ENCODE measurements at places on chromosomes 16 and 17.

- peak; percentile 13 for DNase-seq
Observed at GRCh38 chr17:39867084-39867879, 720 bp upstream of the ZPBP2 start.

- DNase-seq: no peak
Observed at GRCh38 chr17:77392376-77393273, 251.9 kb downstream of the SEC14L1 start.

GRCh38 chr17:81842725-81843504 is 8.1 kb upstream of the PPP1R27 start:
- no peak for DNase-seq

GRCh38 chr17:40027614-40028012 is 12.4 kb downstream of the CSF3 start:
- no peak for DNase-seq

DNA sequence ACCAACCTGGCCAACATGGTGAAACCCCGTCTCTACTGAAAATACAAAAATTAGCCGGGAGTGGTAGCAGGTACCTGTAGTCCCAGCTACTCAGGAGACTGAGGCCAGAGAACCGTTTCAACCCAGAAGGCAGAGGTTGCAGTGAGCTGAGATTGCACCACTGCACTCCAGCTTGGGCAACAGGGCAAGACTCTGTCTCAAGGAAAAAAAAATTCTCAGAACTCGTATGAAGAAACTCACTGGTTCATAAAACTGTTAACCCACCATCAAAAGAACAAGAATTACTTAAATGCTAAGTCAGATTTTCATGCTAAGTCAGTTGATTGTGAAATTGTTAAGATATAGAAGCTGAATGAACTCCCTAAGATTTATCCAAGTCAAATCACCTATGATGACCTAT is 31.3 kb downstream of the SLC39A11 start:
- no peak for DNase-seq

DNA sequence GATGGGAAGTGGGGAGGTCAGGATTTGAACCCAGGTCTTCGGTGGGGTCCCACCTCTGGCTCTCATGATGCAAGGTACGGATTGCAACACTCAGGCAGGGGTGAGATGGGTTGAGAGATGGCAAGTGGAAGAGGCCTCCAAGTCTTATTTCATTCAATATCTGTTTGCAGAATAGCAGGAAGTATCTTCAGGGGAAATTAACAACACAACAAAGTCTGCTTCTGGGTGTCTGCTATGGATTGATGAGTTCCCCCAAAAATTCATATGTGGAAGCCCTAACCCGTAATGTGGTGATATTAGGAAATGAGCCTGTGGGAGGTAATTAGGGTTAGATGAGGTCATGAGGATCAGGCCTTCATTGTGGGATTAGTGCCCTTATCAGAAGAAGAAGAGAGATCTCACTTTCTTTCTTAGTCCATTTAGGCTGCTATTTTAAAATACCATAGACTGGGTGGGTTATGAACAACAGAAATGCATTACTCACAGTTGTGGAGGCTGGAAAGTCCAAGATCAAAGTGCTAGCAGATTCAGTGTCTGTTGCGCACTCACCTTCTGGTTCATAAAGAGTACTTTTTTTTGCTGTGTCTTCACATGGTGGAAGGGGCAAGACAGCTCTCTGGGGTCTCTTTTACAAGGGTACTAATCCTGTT is 4.4 kb upstream of the CD300H start:
- DNase-seq: no peak

DNA sequence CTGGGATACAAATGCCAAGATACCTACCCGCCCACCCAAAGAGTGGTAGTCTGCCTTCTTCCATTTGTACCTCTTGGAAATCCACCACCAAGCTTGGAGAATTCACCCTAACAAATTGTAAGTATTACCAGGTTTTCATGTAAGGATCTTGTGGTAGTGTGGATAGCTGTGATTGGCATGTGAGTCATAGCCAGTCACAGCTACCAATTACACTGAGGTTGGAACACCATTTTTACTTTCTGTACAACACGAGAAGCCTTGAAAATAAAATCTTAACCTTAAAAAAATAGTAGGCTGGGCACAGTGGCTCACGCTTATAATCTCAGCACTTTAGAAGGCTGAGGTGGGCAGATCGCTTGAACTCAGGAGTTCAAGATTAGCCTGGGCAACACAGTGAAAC is 18.5 kb upstream of the SLC35G3 start:
- DNase-seq: no peak

- no peak for DNase-seq
Observed at GRCh38 chr16:21028728-21029127, 121.9 kb downstream of the DNAH3 start.

- DNase-seq: no peak
Observed at GRCh38 chr16:57935904-57936303, 35.0 kb downstream of the CNGB1 start.

- DNase-seq: no peak
Observed at GRCh38 chr16:68233835-68234187, 2.1 kb downstream of the ESRP2 start.

DNA sequence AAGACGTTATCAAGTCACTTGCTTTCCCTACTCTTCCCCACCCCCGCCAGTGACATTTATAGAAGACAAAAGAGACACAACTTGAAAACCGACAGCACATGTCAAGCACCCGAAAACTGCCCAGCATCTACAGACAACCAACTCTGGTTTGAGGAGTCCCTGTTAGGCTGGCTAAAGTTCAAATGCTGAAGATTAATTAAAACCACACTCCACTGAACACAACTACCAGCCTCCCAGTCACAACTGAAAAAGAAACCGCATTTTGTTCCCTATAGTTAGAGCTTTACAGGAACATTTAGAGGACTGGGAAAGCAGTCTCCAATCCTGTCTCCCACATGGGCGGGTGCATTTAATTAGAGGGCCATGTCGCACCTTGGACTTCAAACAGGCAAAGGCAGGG is 73.0 kb upstream of the COX10 start:
- no peak for DNase-seq

DNA sequence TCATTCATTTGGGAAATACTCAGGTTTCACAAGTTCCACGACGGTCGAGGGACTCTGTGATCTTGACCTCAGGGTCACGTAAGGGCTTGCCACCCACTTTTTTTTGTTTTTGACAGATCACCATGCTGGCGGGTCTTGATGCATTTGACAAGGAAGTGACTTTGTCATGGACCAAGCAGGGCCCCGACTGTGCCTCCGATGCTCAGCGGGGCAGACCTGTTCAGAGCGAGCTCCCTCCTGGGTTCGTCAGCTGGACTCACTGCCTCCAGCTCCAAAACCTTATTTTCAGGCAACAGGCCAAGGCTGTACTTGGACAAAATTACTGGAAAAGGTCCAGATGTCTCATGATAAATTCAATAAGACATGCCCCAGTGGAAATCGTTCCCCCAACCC is 9.0 kb upstream of the CLEC18A start:
- DNase-seq: no peak

DNA sequence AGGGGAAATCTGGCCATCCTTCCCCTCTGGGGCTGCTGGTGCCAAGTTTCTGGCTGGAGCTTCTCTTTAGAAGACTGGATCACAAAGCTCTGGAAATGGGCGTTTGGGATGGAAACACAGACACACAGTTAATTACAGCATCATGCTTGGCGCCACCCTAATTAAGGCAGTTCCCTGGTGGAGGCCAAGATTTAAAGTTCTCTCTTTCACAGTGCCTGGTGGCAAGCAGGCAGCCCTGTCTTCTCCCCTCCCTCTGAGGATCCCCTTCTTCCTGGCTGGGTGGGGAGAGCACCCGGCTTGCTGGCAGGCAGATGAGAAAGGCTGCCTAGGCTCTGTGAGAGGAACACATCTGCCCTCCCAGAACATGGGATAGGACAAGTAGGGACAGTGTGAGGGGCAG is 59.0 kb upstream of the NKD1 start:
- no peak for DNase-seq

- no peak for DNase-seq
Observed at GRCh38 chr16:3865241-3865640, 15.3 kb downstream of the CREBBP start.

GRCh38 chr17:16293931-16294330 is 59.3 kb downstream of the CENPV start:
- DNase-seq: no peak

DNA sequence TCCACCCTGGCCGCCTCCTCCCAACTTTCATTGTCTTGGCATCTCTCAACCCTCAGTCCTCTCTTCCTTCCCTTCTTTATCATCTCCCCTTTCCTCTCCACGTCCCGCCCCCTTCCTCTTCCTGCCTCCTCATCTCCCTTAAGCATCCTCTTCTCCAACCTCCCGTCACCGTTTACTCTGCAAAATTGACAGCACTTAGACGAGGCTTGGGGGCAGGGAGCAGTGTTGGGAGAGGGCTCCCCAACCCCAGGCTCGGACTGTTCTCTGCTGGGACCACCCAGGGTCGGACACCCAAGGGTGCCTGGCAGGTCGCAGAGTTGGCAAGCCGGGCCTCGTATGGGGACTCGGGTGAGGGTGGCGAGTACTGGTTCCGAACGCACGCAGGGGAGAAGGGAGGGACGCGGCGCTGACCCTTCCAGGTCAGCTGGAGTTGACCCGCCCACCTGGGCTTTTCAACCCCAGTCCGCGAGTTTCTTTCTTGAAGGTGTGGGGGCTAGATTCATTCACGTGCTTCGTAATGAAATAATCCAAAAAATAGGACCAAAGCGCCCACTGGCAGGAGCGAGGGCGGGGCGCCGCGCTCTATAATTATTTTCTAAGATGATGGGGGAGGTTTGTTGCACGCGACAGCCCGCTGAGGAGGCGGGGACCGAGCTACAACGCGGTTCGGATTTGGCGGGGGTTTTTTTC is 775 bp upstream of the PAGR1 start:
- DNase-seq: no peak

- no peak for DNase-seq
Observed at GRCh38 chr16:85072076-85072860, 40.0 kb downstream of the CIBAR2 start.

DNA sequence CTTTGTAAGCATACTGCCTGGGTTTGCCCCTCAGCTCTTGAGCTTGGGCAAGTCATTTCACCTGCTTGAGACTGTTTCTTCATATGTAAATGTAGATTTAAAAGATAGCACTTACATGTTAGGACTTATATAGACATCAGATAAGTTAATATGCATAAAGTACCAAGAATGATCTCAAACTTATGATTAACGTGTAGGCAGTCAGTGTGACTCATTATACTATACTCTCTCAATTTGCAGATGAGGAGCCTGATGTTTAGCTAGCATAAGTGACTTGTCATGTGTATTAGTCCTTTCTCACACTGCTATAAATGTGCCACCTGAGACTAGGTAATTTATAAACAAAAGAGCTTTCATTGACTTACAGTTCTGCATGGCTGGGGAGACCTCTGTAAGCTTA is 690.5 kb downstream of the KCNJ2 start:
- DNase-seq: no peak

- peak; percentile 54 for DNase-seq
Observed at GRCh38 chr17:4433515-4434031, at the start of gene SPNS3. Gene SPNS3 (plus strand): TSS chr17:4433940. CDS start chr17:4433968, 28 bp downstream.

GRCh38 chr16:73339821-73340220 is 291.9 kb upstream of the ZFHX3 start:
- DNase-seq: no peak

- no peak for DNase-seq
Observed at GRCh38 chr17:10035885-10036284, 130.8 kb upstream of the RCVRN start.

DNA sequence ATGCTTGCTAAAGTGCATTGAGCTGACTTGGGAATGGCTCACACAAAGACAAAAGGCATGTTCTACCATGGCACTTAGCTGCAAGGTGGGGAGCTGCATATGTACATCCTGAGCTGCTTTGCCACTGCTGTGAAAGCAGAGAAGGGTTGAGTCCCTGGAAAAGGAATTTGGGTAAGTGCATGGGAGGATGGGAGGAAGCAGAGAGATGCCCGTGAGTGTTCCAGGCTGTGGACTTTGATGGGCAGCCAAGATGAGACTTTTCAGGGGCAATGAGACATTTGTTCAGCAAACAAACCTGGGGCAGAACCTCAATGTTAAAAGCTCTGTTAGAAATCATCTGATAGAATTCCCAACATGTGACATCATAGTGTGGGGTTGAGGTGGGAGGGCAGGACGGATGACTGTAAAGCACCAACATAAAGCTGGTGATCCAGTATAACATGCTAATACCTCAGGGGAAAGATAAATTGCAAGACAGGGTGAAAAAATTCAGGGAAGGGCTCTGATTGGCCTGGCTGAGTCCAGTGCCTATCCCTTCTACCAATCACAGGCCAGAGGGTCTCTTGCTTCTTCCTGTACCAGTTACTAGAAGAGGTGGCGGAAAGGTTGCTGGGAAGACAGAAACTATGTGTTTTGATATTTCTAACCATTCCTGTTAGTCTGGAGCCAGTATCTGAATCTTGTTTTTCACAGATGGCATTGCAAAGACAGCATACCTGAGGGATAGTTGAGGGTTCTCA is 163.2 kb downstream of the UTP18 start:
- DNase-seq: no peak

GRCh38 chr16:69309316-69309715 is 1.8 kb upstream of the VPS4A start:
- DNase-seq: no peak

GRCh38 chr17:66468241-66469087 is 166.1 kb downstream of the PRKCA start:
- DNase-seq: no peak

DNA sequence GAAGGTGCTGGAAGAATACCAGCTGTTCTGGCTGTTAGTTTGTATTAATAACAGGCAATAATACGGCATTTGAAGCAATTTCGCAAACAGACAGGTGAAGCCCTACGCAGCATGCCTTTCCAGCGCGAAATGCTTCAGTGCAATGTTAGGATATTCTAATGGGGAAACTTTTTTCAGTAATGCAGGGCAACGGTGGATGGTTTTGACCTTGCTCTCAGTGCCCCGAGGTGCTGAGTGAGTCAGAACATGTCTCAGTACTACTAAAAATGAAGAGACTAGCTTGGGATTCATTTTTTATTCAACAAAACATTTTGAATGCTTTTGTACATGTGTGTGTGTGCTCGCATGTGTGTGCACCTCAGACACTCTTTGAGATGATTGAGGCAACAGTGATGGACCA is 172.2 kb downstream of the RBFOX1 start:
- DNase-seq: no peak

- DNase-seq: peak; percentile 86
Observed at GRCh38 chr17:45197555-45198334, 23.9 kb upstream of the FMNL1 start.

DNA sequence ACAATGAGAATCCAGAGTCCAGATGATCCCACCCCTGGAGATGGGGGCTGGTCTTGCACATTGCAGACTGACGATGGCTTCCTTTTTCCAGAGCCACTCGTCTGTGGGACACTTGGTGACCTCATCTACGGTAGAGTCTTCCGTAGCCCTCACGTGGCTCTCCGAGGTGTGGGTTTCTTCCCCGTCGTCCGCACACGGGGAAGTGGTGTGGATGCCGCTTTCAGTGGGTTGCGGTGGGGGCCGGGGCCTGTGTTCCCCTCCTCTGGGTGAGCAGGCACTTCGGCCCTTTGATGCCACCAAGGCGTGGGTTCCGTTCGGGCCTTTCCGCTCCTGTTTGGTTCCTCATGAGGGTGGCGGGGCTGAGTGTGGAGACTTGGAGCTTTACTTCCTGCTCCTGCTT is 21.4 kb downstream of the BAIAP2 start:
- DNase-seq: no peak

Measured in CD8-positive, alpha-beta memory T cell (primary cell).